Occipital lobe (tissue), 3 donors: ENCODE measurements at places on chromosomes 16 and 17. TPM values are rescaled to one million over a fixed set of nuclear protein-coding genes. Genes with fewer than 3 reads are reported as not detected.

Gene YWHAE
- total RNA-seq = 515 TPM

Gene CHAD
- not detected for total RNA-seq

Gene FOXC2
- total RNA-seq = 0.62 TPM

Gene FAM20A
- total RNA-seq = 2.8 TPM

Gene SYCE1L
- total RNA-seq = not detected

Gene SLC5A11
- not detected for total RNA-seq

Gene SLC52A1
- not detected for total RNA-seq

Gene TMEM219
- total RNA-seq = 22.5 TPM

Gene SCGB1C2
- not detected for total RNA-seq

Gene MPV17L
- 19.3 TPM for total RNA-seq

Gene CSH1
- not detected for total RNA-seq

Gene TSNAXIP1
- 3.7 TPM for total RNA-seq

Gene PPP1R1B
- total RNA-seq = 8.1 TPM

Gene KCNH4
- total RNA-seq = 0.31 TPM

Gene SEPTIN12
- not detected for total RNA-seq

Gene CENPV
- 95.5 TPM for total RNA-seq

Gene KRTAP3-2
- total RNA-seq = not detected

Gene ENPP7
- total RNA-seq = not detected

Gene TVP23B
- total RNA-seq = 56.9 TPM

Gene CDRT15
- total RNA-seq = not detected

Gene LCMT1
- 42.3 TPM for total RNA-seq

Gene SMIM36
- total RNA-seq = not detected

Gene ITFG1
- 187 TPM for total RNA-seq

Gene CCL18
- total RNA-seq = not detected

Gene TRPV3
- 0.47 TPM for total RNA-seq

Gene PARD6A
- 8.3 TPM for total RNA-seq

Gene PSMD12
- total RNA-seq = 53.5 TPM

Gene CSH2
- not detected for total RNA-seq

Gene RNF43
- 0.31 TPM for total RNA-seq

Gene FAM171A2
- 60.8 TPM for total RNA-seq
